Stimulated activated CD8-positive, alpha-beta memory T cell treated with anti-CD3 and anti-CD28 coated beads, Interleukin-2, amount 100 ng/mL, for 1 hour (primary cell): ENCODE measurements at places on chromosomes 5 and 9.

DNA sequence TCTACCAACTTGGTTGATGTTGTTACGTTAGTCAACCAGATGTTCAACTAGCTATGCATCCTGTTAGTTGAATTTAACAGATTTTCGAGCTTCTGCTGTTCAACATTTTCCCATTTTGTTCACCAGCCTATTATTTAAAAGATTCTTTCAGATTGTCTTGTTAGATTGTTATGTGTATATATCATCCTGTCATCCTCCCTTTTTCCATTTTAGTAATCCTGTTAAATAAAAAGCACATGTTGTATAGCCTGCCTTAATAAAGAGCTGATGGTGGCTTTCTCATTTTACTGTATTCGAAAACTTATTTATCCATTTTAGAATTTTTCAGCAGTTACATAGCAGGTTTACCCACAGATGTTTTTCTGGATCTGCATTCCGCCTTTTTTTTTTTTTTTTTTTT lies 4.3 kb downstream of the TMEFF1 start:
- DNase-seq = no peak

GRCh38 chr5:133827011-133827410 lies 141.4 kb downstream of the C5orf15 start:
- no peak for DNase-seq

GRCh38 chr9:29514336-29514735 lies 1941.1 kb upstream of the C9orf72 start:
- no peak for DNase-seq

- no peak for DNase-seq
These were observed 3.8 kb downstream of the MTMR12 start for GRCh38 chr5:32308946-32309345.

GRCh38 chr5:31990081-31990650 lies 184.0 kb downstream of the GOLPH3 start:
- no peak for DNase-seq

- DNase-seq = no peak
These were observed 296.6 kb upstream of the RASA1 start for GRCh38 chr5:86971034-86971571.

- DNase-seq = no peak
These were observed 577.2 kb downstream of the MTRR start for GRCh38 chr5:8446179-8446578.

DNA sequence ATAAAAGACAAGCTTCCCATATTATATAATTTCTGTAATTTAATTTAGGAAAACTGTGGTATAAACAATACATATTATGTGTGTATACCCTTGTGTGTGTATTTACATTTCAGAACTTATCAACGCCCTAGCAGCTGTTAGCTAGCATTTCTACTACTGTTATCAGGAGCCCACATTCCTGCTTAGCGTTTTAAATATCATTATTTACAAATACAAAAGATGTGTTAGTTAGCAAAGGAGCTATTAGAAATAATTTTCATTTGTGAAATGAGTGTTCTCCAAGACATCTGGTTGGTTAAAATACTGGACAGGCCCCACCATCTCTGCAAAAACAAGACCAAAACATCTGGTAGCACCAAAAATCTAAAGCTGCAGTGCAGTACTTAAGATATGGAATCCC lies 48.0 kb downstream of the EPB41L4A start:
- no peak for DNase-seq

DNA sequence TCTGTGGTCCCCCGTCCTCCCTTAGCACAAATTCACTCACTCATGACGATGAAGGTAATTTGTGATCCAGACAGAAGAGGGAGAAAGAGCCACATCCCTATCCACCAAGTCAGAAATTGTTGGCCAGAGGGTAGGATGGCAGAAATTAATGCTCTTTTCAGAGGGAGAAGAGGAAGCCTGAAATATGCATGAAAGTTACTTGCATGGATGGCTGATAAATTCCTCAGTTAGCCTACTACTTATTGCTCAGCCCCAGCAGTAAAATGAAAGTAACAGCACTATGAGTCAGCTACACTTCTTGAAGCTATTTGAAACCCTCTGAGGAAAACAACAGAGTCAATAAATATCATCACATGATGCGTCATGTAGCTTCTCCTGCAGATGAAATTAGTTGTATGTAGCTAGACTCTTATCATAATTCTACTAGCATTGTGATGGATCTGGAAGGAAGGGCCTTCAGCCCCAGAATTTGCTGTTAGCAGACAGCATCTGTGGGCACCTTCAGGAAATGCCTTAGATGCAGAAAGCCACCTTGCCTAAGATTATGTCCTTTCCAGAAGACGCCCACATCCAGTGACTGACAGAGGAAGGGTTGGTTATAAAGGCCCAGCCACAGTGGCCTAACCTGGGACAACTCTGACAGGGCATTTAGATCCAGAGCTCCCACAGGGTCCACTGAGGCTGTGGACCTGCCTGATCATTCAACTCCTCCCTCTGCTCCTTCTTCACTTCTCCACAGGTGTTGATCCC lies 81.2 kb upstream of the CCDC112 start:
- no peak for DNase-seq

- DNase-seq = no peak
These were observed 153.1 kb downstream of the CCDC192 start for GRCh38 chr5:127856292-127856691.

- DNase-seq = peak; percentile 33
These were observed 70.7 kb upstream of the RNF38 start for GRCh38 chr9:36470643-36471290.

DNA sequence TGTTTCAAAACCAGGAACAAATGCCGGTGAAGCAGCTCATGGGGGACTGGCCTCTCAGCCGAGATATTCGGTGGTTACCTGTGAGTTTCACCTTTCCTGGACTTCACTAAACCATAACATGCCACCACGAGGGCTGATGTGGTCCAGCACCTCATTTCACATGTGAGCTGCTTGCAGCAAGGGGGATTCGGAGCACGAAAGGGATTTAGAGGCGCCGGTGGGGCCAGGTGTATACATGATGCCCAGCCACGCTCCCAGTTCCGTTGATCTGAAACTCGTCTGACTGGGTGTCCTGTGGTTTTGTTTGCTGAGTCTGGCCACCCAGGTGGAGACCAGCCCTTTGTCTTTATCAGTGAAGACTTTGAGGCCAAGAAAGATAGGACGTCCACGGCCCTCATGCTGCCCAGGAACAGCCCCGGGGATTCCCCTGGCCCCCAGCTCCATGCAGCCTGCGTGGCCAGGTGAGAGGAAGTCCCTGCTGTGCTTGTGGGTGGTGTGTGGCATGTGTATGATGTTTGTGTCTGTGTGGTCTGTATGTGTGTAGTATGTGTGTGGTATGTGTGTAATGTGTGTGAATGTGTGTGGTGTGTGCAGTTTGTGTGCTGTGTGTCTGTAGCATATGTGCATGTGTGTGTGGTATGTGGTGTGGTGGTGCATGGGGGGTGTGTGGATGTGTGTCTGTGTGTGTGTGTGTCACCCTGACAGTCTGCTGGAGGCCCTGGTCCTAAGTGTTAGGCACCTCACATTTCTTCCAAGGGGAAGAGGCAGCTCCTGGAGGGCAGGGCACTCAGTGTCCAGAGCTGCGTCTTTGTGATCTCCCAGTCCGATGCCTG lies 23.4 kb downstream of the PHF2 start:
- DNase-seq = no peak

DNA sequence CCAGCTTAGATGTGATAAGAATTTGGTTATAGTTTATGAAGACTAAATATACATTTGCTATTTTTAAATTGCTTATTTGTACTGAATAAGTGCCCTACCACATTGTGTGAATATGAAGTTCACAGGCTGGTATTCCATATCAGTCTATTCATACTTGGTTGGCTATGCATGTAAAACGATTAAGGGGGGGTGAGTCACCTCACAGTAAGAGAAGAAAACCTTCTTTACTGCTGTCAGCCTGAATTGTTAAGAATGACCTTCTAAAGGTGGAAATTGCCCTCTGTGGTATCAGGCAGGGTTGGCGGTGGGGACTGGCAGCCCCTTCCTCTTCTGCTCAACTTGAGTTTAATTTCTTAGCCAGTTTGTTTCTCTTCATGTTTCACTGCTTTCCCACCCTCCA lies 127.0 kb upstream of the RPS23 start:
- DNase-seq = no peak

GRCh38 chr5:89450149-89450538 lies 567.2 kb upstream of the MEF2C start:
- no peak for DNase-seq

DNA sequence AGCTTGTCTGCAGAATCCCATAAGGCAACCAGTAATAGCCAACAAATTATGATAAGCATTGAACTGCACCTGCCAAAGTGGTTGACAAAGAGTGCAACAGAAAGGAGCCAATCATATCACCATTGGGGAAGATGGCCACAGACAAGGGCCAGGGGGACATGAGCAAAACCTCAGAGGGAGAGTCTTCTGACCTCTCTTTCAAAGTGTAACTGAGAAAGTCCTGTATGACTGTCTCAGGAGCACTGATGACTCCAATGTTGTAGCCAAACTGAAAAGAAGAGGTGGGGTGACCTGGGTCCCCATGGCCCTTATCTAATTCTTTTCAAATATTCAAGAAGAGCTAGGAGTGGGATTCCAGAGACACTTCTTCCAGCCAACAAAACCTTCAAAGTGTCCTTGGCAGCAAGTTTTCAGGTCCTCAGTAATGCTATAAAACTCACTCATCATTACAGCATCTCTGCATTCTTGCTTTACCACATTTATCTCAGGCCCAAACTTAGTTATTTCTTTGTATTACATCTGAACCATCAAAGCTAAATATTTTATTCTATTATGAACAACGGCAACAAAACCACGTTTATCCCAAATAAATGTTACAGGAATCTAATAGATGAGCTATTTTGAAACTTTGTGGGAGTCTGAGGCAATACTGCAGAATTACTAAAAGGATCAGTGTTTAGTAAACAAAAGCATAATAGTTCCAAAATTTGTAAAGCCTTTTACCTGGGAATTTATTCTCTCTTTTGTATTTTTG lies 24.4 kb downstream of the FBLL1 start:
- DNase-seq = no peak

- DNase-seq = no peak
These were observed 327.1 kb downstream of the MTRR start for GRCh38 chr5:8196061-8196460.

DNA sequence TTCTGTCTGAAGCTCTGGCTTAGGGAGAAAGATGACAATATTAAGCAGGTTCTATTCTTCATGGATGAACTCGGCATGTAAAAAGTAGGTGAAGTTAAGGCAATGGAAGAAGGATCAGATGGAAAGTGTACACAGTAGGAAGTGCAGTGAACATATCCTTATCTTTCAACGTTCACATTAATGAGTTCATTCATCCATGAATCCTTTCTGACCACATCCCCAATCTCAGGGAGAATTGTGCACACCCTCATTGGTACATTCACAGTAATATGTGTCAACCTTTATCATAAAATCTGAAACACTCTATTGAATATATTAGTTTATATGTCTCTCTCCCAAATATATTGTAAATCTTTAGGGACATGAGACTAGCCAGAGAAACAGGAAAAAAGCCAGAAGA lies 5.5 kb downstream of the GIN1 start:
- DNase-seq = no peak

DNA sequence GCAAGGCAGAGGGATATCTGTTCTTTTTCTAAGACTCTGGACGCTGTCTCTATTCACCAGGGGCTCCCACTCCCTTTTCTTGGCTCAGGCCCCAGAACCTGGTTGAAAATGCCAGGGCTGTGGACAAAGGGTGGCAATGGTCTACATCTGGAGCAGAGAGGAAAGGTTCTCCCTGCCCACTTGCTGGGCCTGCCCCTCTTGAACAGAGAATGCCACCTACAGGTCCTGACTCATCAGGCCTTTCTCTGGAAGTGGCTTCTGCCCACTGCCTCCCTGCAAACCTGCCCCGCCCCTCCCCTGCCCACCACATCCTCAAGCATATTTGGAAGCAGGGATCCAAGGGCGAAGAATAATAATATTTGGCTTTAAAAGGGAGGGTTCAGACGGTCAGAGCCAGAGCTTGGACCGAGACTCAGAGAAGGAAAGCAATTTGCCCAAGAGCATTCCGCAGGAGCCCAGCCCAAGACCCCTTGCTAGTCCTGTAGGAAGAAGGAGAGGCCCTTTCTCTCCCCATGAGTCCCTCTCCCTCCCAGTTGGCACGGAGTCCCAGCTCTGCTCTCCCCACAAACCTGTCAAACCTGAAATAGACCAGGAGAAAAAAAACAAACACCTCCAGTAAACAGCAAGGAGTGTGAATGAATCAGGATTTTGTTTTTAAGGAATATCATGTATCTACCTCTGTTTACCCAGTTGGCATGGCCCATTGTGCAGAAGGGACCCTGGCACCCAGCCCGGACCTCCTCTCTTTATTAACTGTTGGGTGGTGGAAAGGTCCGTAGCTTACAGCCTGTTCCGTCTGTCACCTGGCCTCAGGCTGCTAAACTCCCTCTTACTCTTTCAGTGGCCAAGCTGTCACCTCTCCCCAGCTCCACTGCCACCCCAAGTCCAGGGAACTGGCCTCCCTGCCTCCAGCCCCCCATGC lies 37.7 kb upstream of the STXBP1 start:
- no peak for DNase-seq

DNA sequence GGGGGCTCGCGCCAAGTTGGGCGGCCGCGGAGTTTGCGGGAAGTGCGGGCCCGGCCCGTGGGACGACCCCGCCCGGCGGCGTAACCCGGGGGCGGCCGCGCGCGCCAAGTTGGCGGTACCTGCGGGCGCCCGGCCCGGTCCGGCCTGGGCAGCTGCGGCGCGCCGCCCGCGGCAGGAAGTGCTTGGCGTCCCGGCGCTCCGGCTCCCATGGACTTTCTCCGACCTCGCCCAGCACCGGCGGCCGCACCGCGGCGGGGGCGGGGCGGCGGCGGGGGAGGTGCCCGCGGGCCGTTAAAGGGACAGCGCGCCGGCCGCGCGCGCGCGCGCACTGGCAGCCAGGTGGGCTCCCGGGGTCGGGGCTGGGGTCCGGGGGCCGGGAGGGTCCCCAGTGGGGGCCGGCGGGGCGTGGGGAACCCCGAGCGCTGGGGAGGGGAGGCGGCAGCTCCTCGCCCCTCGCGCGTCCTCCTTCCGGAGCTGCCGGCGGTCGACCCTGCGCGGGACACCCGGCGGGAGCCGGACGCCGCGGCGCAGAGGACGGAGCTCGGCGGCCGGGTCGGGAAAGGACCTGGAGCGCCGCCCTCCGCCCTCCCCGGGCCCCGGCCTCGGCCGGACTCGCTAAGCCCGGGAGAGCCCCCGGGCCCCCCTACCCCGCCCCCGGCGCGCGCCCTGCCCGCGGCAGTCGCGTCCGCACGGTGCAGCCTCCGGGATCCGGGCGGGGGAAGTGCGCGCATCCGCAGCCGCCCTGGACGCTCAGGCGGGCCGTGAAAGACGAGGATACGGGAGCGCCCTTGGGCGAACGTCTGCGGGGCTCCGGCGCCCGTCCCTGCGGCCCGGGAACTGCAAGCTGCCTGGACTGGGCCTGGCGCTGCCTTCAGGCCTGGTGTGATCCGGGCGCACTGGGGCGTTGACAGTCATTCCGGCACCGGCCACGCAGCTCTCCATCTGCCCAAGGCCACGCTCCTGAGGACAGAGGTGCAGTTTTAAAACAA lies at the start of gene NACC2:
TSS of gene NACC2 (minus strand) at position 220 of the 989 bp plus-strand sequence. CDS start 44,768 bp downstream, outside the sequence.
- DNase-seq = no peak
